Activated naive CD8-positive, alpha-beta T cell treated with anti-CD3 and anti-CD28 coated beads for 36 hours (primary cell): ENCODE measurements at places on chromosomes 7 and 10. TPM values are rescaled to one million over a fixed set of nuclear protein-coding genes. Genes with fewer than 3 reads are reported as not detected.

DNA sequence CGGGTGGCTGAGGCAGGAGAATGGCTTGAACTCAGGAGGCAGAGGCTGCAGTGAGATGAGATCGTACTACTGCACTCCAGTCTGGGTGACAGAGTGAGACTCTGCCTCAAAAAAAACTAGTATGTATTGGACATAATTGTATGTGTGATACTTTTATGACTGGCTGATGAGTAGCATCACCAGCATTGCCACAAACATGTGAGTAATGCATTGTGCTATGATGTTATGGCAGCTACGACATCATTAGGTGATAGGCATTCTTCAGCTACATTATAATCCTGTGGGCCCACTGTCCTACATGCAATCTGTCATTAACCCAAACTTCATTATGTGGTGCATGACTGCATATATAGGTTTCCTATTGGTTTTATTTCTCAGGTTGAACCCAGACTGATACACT, 352.4 kb downstream of the GALNT17 start:
- H3K27ac ChIP-seq: no peak overlapping the region
- H3K27me3 ChIP-seq: no peaks in the 10 kb centered on the region
- no peaks in the 10 kb centered on the region for H3K36me3 ChIP-seq
- no peak for DNase-seq
- no peak overlapping the region for H3K4me3 ChIP-seq
- no peaks in the 10 kb centered on the region for H3K4me1 ChIP-seq

- H3K27me3 ChIP-seq: no peaks in the 10 kb centered on the region
- H3K4me1 ChIP-seq: peaks cover 36% of the 10 kb centered on the region
- peak overlapping the region; percentile 35 for H3K4me3 ChIP-seq
- H3K27ac ChIP-seq: peak overlapping the region; percentile 86
These were observed 4.8 kb upstream of the TRDMT1 start for GRCh38 chr10:17206210-17206709.

- H3K4me1 ChIP-seq: no peaks in the 10 kb centered on the region
- no peak overlapping the region for H3K4me3 ChIP-seq
- no peaks in the 10 kb centered on the region for H3K36me3 ChIP-seq
- no peaks in the 10 kb centered on the region for H3K27me3 ChIP-seq
- DNase-seq: no peak
- H3K27ac ChIP-seq: no peak overlapping the region
These were observed 826.0 kb downstream of the SORCS1 start for GRCh38 chr10:106338486-106338885.

GRCh38 chr10:116769791-116770190, 27.4 kb upstream of the HSPA12A start:
- peaks cover 55% of the 10 kb centered on the region for H3K27me3 ChIP-seq
- H3K36me3 ChIP-seq: no peaks in the 10 kb centered on the region
- DNase-seq: no peak
- peaks cover 5% of the 10 kb centered on the region for H3K4me1 ChIP-seq
- H3K27ac ChIP-seq: no peak overlapping the region
- no peak overlapping the region for H3K4me3 ChIP-seq

- H3K27ac ChIP-seq: no peak overlapping the region
- H3K27me3 ChIP-seq: peaks cover 3% of the 10 kb centered on the region
- no peaks in the 10 kb centered on the region for H3K36me3 ChIP-seq
- no peak overlapping the region for H3K4me3 ChIP-seq
These were observed 492.9 kb upstream of the FOXK1 start for GRCh38 chr7:4189131-4189570.

- H3K27me3 ChIP-seq: no peaks in the 10 kb centered on the region
- no peaks in the 10 kb centered on the region for H3K4me1 ChIP-seq
- no peak for DNase-seq
- H3K36me3 ChIP-seq: no peaks in the 10 kb centered on the region
- H3K27ac ChIP-seq: no peak overlapping the region
These were observed 464.8 kb downstream of the SEMA3D start for GRCh38 chr7:84722086-84722485.

DNA sequence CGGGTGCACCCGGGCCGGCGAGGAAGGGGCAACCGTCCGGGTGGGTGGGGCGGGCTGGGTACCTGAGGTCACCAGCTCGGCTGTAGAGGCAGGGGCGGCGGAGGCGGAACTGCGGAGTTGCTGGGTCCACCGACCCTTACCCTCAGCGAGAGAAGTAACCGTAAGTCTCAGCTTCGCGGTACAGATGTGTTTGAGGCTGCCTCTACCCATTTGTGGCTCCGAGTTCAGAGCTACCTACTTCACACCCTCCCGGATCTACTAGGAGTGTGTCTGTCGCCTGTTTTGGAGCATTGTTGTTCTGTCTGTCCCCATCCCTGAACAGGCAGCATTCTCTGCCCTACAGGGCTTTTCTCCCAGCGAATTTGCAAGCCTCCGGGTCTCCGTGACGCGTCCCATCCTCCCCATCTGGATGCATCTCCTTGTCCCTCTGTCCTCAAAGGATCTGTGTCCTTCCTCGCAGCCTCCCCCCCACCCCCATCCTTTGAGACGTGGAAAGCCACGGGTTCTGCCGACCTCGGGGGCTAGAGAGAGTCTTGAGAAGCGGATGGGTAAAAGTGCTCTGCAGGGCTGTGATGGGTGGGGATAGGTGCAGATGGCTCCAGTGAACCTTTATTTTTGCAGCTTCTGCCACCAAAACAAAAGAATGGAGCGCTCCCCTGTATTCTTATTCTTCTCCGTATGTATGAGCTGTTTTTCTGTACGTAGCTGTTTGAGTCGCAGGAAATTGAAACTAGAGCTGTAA, 757 bp downstream of the ANKIB1 start:
- H3K4me1 ChIP-seq: peaks cover 41% of the 10 kb centered on the region
- peak overlapping the region; percentile 87 for H3K27ac ChIP-seq
- peak; percentile 15 for DNase-seq
- H3K4me3 ChIP-seq: peak overlapping the region; percentile 96
- H3K27me3 ChIP-seq: no peaks in the 10 kb centered on the region

DNA sequence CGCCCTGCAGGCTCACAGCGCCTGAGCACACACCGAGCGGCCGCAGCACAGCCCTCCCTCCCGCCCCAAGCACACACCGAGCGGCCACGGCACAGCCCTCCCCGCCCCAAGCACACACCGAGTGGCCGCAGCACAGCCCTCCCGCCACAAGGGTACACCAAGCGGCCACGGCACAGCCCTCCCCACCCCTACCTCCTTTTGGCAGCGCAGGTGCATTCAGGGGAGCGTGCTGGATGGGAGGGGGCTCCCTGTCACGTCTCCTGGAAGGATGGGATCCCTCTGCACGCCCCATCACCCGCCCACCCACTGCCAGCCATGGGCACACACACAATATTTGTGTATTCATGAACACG, 482.6 kb downstream of the DNAJB6 start:
- H3K27ac ChIP-seq: no peak overlapping the region
- H3K27me3 ChIP-seq: no peaks in the 10 kb centered on the region
- no peaks in the 10 kb centered on the region for H3K36me3 ChIP-seq
- no peaks in the 10 kb centered on the region for H3K4me1 ChIP-seq
- no peak overlapping the region for H3K4me3 ChIP-seq

GRCh38 chr7:85022064-85022697, 164.7 kb downstream of the SEMA3D start:
- H3K27ac ChIP-seq: no peak overlapping the region
- no peak for DNase-seq
- no peaks in the 10 kb centered on the region for H3K4me1 ChIP-seq

DNA sequence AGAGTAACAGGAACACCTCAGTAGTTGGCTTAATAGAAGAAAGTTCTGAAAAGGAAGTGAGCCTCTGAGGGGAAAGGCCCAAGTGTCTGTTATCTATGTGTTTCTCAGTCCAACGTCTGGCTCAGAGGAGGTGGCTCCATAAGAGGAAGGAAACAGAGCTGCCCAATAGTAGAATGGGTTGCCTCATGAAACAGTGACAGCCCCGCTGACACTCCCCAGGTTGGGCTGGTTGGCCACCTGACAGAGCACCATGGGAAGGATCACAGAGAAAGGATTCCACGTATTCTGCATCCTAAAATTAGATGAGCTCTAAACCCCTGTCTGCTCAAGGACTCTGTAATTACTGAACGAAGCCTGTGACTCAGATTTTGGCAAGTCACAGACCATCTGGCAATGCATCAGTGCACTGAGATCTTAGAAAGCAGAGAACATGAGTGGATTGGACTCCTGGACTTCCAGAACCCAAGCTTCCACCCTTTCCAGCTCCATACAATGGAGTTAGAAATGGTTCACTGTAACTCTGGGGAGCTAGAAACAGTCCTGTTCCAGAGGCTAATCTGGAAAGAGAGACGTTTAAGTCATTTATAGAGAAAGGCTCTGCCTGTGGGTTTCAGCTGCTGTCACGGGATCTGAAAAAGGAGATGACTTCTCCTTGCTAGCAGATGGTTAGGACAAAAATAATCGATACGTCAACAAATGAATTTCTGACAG, 2.9 kb downstream of the PKD2L1 start:
- H3K4me1 ChIP-seq: peaks cover 14% of the 10 kb centered on the region
- DNase-seq: peak; percentile 29
- H3K27ac ChIP-seq: peak overlapping the region; percentile 80
- no peaks in the 10 kb centered on the region for H3K36me3 ChIP-seq

GRCh38 chr10:76572021-76572420, 1065.6 kb downstream of the KCNMA1 start:
- H3K27ac ChIP-seq: no peak overlapping the region
- peaks cover 3% of the 10 kb centered on the region for H3K27me3 ChIP-seq
- H3K36me3 ChIP-seq: no peaks in the 10 kb centered on the region
- H3K4me3 ChIP-seq: no peak overlapping the region

DNA sequence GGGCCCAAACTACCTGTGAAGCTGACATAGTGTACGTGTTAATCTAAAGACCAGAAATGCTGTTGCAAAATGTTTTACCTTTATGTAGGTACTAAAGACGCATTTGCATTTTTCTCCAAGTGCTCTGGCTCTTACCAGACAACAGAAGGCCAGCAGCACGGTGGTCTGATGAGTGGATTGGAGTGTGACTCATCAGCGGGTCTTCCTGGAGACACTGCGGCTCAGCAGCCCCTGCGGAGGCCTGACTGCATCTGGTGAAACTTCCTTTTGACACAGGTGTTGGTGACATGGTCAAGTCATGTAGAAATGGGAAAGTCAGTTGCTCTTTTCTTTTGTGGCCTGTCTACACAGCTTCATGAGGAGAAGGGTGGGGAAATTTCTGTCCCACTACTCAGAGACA, 723.6 kb downstream of the INHBA start:
- H3K4me1 ChIP-seq: no peaks in the 10 kb centered on the region
- no peak overlapping the region for H3K4me3 ChIP-seq
- no peak for DNase-seq
- no peaks in the 10 kb centered on the region for H3K36me3 ChIP-seq
- no peaks in the 10 kb centered on the region for H3K27me3 ChIP-seq

DNA sequence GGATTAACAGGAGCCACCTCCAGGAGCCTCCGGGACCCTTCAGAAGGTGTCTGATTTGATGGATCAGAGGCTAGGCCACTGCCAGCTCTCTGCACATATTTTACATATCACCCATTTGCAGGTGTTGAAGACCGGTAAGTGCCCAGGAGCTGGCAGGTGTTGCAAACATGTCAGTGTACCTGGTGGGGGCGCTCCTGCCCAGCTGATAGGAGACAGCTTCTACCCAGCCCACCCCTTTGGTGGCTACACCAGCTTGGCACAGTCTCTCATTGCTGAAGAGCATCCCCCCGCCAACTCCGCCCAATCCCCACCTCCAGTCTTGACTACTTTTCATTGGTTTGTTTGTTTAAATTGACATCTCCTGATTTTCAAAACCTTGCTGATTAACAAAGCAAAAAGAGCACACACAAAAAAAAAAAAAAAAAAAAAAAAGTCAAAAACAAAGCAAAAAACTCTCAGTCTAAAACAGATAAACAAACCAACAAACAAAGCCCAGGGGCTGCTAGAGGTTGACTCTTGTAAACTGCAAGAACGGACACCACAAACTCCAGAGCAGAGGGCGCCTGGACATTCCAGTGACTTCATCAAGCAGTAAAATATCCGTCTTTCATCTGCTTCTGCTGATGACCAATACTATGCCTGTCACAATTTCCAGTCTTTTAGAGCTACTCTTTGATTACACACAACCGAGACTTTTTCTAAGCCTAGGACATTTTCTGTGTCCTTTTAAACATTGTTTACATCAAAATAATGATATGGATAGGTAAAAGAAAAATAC, 275.3 kb downstream of the NRG3 start:
- DNase-seq: no peak
- H3K36me3 ChIP-seq: no peaks in the 10 kb centered on the region
- no peak overlapping the region for H3K4me3 ChIP-seq
- H3K27me3 ChIP-seq: no peaks in the 10 kb centered on the region
- no peak overlapping the region for H3K27ac ChIP-seq

DNA sequence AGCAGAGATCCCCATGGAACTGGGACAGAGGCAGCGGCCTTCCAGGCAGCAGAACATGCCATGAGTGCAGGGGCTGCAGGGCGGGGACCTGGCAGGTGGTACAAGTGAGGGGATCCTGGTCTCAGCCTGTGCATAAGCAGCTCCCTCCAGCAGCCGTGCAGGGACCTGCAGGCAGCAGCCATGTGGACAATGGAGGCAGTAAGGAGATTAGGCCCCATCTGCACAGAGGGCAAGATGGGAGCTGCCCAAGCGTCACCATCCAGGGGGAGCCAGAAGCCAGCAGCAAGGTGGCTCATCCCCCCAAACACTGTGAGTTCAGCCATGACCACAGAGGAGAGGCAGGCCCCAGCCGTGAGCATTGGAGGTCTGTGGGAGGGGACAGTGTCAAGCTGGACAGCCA, 3.1 kb downstream of the DDC start:
- H3K27me3 ChIP-seq: peaks cover 7% of the 10 kb centered on the region
- DNase-seq: no peak
- H3K27ac ChIP-seq: no peak overlapping the region
- H3K4me1 ChIP-seq: no peaks in the 10 kb centered on the region

GRCh38 chr10:120749856-120750566, 101.2 kb upstream of the WDR11 start:
- H3K4me3 ChIP-seq: no peak overlapping the region
- no peak for DNase-seq
- H3K36me3 ChIP-seq: no peaks in the 10 kb centered on the region

DNA sequence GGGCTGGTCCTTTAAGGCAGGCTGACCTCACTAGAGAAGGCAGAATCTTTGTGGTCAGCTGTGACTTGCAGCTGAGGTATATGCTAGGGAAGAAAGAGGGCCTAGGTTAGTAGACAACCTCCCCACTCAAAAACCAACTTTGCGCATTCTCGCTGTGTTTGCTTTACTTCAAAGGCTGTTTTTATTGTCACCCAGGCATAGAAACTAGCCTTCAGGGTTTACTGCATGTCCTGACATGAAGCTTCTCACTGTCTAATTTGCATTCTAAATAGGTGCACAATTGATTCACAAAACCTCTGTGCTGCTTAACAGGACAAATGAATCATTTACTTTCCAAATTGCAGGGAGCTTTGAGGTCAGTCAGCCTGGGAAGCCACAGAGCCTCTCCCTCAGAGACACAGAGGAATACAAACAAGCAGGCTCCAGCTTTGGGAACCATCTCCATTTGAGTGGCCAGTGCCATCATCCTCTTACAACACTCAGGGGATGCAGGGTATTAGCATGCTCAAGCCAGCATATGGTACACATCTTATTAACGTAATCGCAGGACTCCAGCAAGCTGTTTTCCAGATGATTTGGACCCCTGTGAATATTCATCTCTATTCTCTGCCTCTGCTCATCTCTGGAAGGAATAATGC, 596.4 kb upstream of the GHITM start:
- DNase-seq: no peak
- no peaks in the 10 kb centered on the region for H3K4me1 ChIP-seq
- no peaks in the 10 kb centered on the region for H3K36me3 ChIP-seq
- no peak overlapping the region for H3K4me3 ChIP-seq
- no peak overlapping the region for H3K27ac ChIP-seq

The STEAP1B gene
- total RNA-seq: 0.18 TPM

The STARD3NL gene
- total RNA-seq: 30.6 TPM

The RBP3 gene
- total RNA-seq: not detected

The CUZD1 gene
- 1.7 TPM for total RNA-seq

The KCNIP2 gene
- 1.1 TPM for total RNA-seq

The CDK5 gene
- 16.0 TPM for total RNA-seq

The GIMAP6 gene
- 34.2 TPM for total RNA-seq

The TAS2R41 gene
- total RNA-seq: not detected

The UPP1 gene
- 45.3 TPM for total RNA-seq

The PTPRN2 gene
- total RNA-seq: 0.72 TPM
